ENCODE measurements at places on chromosomes 2 and 18. TPM values are rescaled to one million over a fixed set of nuclear protein-coding genes. Genes with fewer than 3 reads are reported as not detected.

CLK1 gene
- total RNA-seq: 113 TPM

MEP1B gene
- total RNA-seq: not detected

LOXHD1 gene
- total RNA-seq: not detected

SFTPB gene
- total RNA-seq: 5.7 TPM

RHOB gene
- total RNA-seq: 14.2 TPM

ACADL gene
- not detected for total RNA-seq

ALKAL2 gene
- total RNA-seq: not detected
